ENCODE measurements at places on chromosomes 7 and 10.

DNA sequence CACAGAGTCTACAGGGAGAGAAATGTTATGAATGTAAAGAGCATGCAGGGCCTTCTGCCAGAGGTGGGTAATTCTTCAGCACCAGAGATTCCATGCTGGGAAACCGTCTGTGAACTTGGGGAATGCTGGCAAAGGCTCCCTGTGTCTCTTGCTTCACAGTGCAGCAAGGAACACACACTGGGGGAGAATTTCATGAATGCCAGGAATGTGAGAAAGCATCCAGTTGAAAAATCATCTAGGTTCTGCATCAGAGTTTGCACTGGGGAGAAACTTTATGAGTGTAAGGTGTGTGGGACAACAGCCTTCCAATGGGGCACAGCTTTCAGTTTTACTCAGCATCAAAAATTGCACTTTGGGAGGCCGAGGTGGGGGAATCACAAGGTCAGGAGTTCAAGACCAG, 224.3 kb upstream of the IGFBP3 start:
- no peak for DNase-seq

DNA sequence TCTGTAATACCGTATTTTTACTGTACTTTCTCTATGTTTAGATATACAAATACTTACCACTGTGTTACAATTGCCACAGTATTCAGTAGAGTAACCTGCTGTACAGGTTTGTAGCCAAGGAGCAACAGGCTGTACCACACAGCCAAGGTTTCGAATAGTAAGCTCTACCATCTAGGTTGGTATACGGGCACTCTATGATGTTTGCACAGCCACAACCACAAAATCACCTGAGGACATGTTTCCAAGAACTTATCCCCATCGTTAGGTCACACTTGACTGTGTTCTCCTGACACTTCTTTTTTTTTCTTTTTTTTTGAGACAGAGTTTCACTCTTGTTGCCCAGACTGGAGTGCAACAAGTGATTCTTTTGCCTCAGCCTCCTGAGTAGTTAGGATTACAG, 134.6 kb upstream of the TRIM24 start:
- no peak for DNase-seq

DNA sequence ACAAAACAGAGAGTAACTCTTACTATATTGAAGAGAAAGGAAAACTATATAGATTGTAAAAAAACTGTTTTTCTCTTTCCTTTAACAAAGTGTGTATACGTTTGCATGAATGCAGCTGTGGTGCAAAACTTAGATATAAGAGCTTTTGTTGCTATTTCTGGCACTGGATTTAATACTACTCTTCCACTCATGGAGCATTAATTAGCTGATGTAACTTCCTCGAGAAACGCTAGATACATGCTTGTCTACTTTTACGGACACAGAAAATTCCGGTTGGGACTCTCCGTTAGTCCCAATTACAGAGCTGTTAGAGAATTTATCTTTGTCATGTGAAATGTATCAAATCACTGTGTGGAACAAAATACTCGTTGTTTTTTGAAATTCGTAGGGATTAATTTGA, 135.5 kb downstream of the ZNF22 start:
- DNase-seq, result no peak

DNA sequence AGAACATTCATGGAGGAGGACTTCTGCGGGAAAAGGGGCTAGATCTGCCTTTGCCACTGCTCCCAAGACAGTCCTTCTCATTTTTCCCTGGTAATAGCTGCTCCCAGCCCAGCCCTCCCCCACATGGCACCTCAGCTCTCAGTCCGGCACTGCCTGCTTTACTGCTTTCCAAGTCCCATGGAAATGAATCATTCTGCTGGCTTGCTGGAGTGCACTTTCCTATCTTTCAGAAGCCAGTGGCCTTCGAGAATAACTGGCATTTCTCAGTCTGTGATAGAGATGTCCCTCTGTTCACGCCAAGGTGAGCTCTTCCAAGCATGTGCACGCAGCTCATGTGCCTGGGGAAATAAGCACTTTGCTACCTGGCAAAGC, 61.4 kb downstream of the SYPL1 start:
- no peak for DNase-seq

DNA sequence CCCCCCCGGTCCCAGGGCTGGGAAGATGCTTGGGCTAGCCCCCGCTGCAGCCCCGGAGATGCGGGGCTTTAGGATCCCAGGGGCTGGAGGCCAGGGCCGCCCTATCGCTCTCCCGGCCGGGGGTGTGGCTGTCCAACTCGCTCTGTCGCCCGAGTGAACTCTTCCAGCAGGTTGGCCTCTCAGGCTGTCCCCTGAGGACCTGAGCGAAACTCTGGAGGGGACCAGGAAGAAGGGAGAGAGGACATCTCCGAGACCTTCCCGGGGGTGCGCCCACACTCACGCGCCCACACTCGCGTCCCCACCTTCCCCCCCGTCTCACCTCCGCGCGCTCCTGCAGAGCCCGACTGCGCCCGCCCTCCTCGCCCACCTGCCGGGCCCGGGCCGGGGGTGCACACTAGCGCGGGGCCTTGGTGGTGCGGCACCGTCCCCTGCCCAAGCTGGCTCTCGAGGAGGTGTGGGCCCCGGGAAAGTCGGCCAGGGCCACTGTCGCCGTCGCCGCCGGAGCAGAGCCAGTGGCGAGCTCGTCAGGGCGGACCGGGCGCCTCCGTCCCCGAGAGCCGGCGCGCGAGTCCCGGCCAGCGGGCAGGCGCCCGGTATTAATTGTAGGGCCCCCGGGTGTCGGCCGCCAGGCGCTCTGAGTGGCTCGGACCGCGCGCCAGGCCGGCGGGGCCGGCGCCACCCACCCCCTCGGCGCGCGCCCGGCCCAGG, 101.7 kb upstream of the SVIL start:
- DNase-seq, result peak; percentile 43
